ENCODE measurements at places on chromosomes 2 and 18.

DNA sequence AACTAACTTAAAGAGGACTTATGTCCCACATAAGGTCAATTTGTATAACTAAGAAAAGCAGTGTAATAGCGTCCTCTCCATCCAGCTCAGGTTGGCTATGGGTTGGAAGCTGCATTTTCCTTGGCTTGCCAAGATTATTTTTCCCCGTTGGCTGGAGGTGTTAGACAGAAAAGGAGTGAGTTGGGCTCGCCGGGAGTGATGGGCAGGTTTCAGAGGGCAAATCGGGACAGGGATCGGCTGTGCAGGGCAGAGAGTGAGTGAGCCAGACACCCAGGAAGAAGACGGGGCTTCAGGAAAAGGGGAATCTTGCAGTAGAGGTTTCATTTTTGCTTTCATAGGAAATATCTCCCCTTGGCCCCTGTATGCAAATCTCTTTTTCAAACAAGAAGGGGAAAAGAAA is 41.5 kb upstream of the MAP3K20 start:
- no peak for DNase-seq

DNA sequence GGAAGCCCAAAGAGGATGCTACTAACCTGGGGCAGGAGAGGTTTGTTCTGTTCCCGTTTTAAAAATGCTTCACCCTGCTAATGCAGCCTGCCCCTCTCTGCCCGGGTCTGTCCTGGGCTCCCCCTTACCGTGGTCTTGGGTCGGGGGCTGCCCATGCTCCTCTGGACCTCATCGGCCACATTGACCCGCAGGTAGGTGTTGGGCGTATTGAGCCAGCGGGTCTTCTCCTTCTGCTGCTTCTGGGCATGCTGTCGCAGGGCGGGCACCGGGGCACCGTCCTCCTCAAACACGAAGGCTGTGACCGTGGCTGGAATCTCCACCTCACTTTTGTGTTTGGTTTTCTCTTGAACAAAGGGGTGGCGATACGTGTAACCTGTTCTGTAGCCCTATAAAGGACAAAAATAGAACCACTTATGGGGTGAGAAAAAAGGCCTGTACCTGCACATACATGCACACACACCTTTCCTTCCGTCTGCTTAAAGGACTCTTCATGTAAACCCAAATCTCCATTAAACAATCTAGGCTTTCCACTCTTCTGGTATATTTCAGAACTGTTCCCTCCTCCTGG is 89.3 kb downstream of the ADD2 start:
- no peak for DNase-seq

DNA sequence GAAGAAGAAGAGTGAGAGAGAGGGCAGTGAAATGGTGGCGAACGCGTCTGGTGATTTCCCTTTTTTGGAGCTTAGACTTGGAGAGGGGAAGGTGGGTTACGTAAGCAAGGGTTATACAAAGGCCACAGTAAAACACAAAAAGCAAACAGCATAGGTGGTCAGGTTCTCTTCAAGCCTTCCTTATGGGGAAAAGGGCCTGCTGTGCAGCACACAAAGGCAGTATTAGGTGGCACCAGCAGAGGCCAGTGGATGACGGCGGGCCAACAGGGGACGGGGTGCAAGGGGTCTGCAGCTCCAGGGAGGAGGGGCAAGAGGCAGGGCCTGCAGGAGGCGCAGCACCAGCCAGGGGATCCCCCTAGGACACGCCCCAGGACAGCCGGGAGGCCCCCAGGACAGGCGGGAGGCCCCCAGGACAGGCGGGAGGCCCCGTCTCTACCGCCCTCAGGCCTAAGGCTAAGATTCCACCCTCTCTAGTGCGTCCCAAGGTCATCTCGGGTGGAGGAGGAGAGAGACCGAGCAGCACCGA is 32.6 kb upstream of the NPC1 start:
- DNase-seq = no peak

DNA sequence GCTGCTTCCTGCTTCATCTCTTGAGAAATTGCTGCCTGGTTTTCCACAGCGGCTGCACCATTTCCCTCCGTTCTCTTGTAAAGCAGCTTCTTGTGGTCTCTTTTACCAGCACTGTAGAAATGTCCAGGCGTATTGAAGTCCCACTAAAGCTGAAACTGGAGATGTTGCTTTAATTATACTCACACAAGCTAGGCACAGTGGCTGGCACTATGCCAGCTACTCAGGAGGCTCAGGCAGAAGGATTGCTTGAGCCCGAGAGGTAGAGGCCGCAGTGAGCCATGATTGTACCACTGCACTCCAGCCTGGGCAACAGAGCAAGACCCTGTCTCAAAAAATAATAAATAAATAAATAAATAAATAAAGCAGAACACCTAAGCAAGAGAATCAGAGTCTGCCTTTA is 19.2 kb upstream of the ATP9B start:
- DNase-seq = no peak

GRCh38 chr2:136310005-136310495 is 192.1 kb upstream of the CXCR4 start:
- no peak for DNase-seq

DNA sequence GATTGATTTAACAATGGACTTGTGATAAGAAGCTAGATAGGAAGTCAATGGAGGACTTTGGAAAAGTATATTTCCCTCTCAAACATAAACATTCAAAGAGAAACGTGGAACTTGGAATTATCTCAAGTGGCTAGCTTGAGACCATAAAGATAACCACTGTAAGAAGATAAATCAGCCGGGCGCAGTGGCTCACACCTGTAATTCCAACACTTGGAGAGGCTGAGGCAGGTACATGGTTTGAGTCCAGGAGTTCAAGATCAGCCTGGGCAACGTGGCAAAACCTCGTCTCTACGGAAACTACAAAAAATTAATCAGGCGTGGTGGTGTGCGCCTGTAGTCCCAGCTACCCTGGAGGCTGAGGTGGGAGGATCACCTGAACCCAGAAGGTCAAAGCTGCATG is 405.9 kb upstream of the ACVR2A start:
- no peak for DNase-seq

DNA sequence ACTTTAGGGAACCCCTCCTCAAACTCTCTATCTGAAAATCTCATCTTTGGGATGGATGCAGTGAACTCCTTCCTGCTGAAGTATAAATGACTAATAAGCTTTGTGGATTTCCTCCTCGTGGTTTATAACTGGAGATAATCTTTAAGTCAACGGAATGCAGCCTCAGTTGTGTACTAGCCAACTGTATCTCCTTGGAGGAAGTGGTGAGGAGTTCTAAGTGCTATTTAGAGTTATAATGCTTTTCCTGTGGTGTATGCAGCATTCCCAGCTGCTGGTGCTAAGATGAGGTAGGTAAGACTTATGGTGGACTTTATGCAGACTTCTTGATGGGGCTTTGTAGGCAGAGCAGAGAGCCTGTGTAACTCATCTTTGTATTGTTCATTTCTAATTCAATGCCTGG is 90.9 kb downstream of the LYPD6B start:
- DNase-seq = peak; percentile 1

GRCh38 chr2:122203523-122203922 is 448.1 kb downstream of the TSN start:
- DNase-seq = peak; percentile 90

- no peak for DNase-seq
Observed at GRCh38 chr2:14137643-14138042, 494.9 kb upstream of the LRATD1 start.

DNA sequence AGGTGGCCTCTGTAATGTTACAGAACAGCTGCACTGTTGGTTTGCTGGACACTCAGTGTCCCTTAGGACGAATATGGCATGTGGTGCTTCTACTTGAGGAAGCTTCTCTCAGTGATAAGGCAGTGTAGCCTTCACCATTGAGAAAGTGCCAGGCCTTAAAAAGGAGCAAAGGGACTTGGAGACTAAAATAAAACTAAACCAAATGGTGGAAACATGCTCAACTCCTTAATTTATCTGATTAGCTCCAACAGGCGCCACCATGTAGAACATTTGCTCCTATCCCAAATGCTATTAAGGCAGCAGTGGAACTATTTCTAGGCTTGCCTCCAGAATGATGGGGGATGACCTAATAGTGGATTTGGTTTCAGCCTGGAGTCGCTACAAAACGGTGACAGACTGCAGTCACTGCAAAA is 77.5 kb upstream of the MYL1 start:
- DNase-seq = no peak

DNA sequence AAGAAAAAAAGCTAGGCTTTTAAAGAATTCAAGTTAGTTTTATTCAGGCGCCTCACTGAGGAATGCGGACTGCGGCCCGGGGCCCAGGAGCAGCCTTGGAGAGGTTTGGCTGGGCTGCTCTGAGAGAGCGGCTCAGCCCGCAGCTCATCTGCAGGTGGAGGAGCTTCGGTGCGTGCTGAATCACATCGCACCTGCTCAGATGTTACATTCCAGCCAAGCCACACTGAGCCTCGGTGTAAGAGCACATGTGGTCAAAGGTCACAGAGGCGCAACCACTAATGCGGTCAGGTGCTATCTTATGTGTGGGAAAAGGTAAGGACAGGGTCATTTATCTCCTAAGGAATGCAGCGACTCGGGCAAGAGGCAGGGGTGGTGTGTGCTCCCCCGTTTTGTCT is 17.1 kb upstream of the CNDP1 start:
- DNase-seq = no peak

DNA sequence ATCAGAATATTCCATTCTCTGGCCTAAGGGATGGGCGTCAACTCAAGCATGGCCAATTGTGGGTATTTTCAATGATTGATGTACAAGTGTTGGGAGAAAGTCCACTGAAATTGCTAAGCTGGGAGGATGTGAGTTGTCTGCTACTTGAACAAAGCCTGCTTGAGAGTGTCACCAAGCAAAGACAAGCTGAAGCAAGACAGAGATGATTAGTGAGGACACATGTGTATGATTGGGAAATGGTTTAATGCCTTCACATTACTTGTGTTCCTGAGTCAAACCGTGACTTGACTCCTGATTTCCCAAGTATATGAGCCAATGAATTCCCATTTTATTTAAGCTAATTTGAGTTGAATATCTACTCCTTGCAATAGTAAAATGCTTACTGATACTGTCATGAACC is 23.7 kb upstream of the NRP2 start:
- DNase-seq = no peak

- DNase-seq = peak; percentile 68
Observed at GRCh38 chr2:160252278-160252887, 52.3 kb upstream of the ITGB6 start.

DNA sequence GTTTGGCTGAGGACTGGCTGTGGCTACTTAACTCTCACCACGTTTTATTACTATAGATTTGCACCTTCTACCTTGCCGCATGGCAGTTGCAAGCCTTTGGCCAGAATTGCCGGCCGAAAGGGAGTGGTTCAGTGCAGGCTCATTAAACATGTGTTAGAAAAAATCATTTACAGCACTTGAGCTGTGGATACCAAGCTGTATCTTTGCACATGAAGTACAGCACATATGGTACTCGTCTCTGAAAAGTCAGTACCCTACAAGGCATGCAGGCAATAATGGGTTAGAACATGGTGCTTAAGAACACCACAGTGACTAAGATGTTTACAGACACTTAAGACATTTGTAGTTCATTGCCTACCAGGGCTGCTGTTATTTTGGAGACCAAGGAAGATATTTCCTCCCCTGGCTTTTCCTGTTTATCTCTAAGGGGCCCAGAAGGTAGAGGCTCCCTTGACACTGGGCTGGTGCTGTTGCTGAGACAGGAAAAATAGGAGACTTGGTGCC is 103.1 kb downstream of the ZNF532 start:
- DNase-seq = peak; percentile 18

DNA sequence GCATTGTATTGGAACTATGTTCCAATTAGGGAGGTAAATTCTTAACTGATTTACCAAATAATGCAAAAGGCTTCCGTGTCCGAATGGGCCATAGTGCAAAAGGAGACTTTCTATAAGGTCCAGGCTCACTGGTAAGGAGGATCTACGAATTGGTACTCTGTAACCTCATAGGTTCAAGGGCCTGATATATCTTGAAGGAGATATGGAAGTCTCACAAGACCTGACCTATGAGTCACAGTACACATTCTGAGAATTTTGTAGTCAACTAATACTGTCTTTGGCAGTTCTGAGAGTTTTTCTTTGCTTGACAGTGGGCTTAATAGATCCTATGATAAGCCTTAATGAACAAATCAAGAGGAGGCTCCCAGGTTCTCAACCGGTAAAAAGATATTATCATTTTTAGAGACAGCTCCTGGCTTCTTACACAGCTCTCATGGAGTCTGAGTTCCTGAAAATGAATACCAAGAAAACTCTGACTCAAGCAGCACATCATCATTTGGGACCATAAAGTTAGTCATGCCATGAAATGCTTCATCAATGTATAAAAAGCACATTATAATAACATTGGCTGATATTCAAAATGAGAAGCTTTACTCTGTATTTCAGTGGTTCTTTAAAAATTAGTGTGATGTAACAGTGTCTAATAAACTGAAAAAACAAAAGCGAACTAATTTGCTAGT is 1275.2 kb upstream of the CRIM1 start:
- DNase-seq = no peak

DNA sequence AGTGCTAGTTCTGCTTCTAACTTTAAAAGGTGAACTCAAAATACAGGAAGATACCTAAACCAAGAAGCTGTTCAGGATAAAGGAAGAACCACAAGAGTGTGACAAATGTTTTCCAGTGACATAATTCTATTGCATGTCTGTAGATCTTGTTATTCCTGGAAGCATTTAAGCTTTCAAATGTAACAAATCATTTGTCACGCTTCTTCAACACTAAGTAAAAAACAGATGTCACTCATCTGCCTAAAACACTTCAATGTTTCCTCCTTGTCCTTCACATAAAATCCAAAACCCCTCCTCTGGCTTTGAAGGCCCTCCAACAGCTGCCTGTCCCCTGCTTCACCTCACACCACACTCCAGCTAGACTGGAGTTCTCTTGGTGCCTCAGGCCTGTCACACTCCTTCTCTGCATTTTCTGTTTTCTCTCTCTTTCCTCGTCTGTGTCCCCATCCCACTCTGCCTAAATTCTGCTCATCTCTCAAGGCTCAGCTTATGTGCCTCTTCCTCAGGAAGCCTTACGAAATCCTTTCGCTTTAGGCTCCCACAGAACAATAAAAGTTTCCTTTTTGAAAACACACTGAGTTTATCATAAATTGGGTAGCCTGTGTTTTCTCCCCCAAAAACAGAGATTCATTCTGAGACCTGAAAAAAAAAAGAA is 6.4 kb upstream of the CLEC4F start:
- DNase-seq = no peak

GRCh38 chr2:140013545-140014203 is 1233.5 kb upstream of the NXPH2 start:
- no peak for DNase-seq

DNA sequence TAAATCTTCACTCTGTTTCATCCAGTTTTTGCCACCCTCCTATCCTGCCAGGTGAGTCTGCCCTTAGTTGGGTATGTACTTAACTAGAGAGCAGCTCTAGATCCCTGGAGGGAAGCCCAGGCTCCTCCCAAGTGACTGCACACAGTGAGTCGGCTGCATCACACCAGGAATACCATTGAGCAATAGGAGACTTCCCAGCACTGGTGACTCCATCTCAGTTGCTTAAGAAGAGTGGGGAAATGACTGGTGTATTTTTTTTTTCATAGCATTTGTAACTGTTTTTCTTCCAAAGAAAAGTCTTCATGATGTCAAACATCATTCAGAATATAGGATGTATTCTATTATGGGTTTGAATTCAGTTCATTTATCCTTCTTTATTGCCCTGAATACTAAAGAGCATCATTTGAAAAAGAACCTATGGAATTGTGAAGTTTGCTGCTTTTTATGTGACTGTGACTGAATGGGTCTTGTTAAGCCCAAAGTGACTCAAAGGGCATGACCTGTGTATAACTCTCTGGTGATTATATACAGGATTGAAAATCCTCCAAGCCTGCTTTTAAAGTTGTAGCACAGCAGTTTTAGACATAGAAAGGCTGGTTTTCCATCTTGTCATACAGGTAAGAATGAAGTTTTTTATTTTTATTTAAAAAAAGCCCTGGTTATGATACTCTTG is 84.3 kb downstream of the MAP3K20 start:
- DNase-seq = peak; percentile 99
